ENCODE measurements at places on chromosomes 2 and 18.

GRCh38 chr18:51712821-51713220, 515.3 kb upstream of the MEX3C start:
- DNase-seq = no peak

DNA sequence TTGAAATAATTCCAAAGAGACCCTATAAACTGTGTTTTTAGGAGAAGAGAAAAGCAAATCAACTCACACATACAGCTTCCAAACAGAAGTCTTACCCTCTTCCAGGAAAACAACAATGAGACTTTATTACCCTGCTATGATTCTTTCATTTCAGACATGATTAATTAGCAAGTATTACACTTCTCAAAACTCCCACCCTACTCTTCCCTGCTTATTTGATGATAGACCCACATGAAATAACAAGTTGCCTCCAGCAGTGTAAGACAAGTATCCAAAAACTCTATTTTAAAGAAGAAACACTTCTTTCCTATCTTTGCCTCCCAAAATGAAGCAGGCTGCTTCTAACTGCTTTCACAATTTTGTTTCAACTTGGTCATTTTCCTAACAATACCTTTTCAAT, 4.1 kb downstream of the FIGN start:
- DNase-seq = no peak

- no peak for DNase-seq
Measured at GRCh38 chr2:166924967-166925366, 36.7 kb downstream of the XIRP2 start.

GRCh38 chr18:48365965-48366364, 43.2 kb downstream of the ZBTB7C start:
- DNase-seq = no peak

GRCh38 chr2:173940208-173941020, 24.8 kb downstream of the SP3 start:
- DNase-seq = no peak

Measured in kidney tubule cell (primary cell).